ENCODE measurements at places on chromosomes 5 and 9. TPM values are rescaled to one million over a fixed set of nuclear protein-coding genes. Genes with fewer than 3 reads are reported as not detected.

Gene SLC46A2
- not detected for total RNA-seq

DNA sequence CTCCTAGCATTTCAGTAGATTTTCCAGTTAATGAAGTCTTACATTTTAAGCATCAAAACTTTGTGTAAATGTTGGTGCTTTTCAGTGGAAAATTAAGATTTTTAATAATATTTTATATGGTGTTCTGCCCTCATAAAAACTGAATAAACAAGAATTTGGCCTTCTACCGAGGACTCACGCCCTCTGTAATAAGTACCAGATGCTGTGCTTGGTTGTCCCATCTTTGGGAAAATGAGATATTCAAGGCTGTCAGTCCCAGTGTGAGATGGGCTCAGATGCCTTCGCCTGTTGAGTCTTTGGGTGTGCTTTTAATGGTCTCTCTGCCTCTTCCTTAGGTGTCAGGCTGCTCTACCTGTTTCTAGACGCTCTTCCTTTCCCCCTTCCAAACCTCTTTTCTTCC is 28.7 kb downstream of the GALNT12 start:
- DNase-seq, result no peak

DNA sequence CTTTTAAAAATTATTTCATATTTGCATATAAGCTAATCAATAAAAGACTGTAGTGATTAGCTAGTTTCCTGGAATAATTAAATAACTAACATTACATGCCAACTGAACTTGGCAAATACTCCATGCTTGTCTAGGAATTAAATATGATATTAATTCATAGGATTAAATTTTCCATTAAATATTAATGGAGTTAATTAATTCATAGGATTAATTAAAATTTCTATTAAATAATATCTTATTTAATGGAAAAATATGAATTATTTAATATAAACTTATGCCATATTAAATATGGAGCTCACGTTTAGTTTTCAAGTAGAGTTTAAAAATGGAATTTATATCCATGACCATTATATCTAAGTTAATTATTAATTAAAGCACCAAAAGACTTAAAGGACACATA is 517.8 kb upstream of the DAB2 start:
- DNase-seq, result no peak

GRCh38 chr9:75582870-75583269 is 307.6 kb upstream of the PCSK5 start:
- no peak for DNase-seq

- no peak for DNase-seq
These were observed 556 bp downstream of the PCDHGC3 start for GRCh38 chr5:141476132-141476911.

Gene RHOBTB3
- 2.9 TPM for total RNA-seq

GRCh38 chr5:147863454-147864158 is 14.9 kb upstream of the SCGB3A2 start:
- no peak for DNase-seq

DNA sequence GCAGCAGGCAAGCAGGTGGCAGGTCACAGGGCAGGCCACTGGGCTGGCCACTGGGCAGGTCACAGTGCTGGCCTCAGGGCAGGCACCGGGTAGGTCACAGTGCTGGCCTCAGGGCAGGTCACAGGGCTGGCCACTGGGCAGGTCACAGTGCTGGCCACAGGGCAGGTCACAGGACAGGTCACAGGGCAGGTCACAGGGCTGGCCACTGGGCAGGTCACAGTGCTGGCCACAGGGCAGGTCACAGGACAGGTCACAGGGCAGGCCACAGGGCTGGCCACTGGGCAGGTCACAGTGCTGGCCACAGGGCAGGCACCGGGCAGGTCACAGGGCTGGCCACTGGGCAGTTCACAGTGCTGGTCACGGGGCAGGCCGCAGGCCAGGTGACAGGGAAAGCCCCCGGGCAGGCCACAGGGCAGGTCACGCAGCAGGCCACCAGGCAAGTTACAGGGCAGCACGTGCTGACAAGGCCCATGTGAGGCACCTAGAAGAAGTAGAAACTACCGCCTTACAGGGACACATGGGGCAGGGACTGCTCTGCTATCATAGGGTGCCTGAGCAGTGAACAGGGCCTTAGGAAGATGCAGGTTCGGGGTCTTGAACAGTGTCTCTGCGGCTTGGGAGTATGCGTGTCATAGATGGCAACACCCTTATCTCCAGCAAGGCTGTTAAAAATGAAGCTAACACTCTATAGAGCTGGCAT is 18.6 kb upstream of the MED10 start:
- DNase-seq, result no peak

DNA sequence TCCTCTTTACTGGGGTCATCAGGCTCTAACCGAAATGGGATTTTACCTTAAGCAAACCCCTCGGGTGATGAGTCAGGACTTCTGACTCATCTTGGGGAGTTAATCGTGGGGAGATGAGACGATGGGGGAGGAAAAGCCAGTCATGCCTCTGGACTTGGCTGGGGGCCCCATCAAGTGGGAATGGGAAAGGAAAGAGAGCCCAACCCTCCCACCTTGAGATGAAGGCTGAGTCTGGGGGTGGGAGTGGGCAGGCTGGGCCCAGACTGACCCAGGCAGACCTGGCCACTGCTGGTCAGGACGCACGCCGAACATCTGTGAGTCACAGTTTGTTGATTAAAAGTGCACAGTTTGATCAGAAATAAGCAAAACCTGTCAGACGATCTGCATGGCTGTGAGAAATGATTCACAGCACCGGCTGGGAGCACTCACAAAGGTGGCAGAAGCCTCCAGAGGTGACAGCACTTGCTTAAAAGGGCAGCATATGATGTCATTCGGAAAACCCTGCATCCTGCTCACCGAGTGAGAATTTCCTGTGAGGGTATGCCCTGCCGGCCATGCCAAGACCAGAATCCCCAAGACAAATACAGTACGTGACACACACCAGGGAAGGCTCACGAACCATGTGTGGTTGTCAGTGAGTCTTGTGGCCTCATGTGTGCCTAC is 50.0 kb upstream of the SLC25A51 start:
- DNase-seq, result no peak

Gene BTNL3
- not detected for total RNA-seq

- DNase-seq, result no peak
These were observed 255.1 kb downstream of the MAT2B start for GRCh38 chr5:163760498-163760897.

- no peak for DNase-seq
These were observed 75.6 kb downstream of the PRRT1B start for GRCh38 chr9:131620764-131621520.

Gene CCDC192
- total RNA-seq, result not detected

Gene SPATA31D4
- not detected for total RNA-seq

DNA sequence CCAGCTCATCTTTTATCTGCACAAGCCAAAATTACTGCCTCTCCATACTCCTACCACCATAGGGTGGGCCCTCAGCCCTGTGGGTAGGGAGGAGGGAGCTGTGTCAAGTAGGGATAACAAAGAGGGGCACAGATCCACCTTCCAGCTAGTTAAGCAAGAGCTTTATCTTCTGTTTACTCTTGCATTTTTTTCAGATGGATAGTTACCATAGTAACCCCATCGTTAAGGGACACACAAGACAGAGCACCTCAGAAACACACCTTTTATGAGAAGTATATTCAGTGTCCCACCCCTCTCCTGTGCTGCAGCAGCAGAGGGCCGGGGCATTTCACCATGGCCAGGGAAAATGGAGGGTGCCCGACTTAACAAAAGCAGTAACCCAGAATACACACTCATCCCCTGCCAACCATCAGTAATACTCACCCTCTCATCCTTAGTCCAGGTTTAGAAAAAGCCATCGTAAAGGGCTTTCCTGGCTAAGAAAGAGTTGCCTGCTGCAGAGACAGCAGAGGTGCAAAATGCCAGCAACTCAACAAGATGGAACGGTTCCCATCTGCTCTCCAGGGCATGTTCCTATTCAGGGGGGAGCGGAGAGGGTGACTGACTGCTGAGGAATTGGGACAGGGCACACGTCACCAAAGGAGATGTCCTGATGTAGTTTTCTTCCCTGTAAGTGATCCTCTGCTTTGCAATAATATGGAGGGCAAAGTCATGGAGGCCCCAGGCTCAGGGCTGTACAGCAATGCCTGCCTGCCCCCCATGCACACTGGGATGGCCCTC is 25.1 kb downstream of the MACROH2A1 start:
- DNase-seq, result no peak

- no peak for DNase-seq
These were observed 15.7 kb downstream of the TPPP start for GRCh38 chr5:677131-678101.

- DNase-seq, result no peak
These were observed 166.9 kb downstream of the TRIO start for GRCh38 chr5:14309878-14310531.

DNA sequence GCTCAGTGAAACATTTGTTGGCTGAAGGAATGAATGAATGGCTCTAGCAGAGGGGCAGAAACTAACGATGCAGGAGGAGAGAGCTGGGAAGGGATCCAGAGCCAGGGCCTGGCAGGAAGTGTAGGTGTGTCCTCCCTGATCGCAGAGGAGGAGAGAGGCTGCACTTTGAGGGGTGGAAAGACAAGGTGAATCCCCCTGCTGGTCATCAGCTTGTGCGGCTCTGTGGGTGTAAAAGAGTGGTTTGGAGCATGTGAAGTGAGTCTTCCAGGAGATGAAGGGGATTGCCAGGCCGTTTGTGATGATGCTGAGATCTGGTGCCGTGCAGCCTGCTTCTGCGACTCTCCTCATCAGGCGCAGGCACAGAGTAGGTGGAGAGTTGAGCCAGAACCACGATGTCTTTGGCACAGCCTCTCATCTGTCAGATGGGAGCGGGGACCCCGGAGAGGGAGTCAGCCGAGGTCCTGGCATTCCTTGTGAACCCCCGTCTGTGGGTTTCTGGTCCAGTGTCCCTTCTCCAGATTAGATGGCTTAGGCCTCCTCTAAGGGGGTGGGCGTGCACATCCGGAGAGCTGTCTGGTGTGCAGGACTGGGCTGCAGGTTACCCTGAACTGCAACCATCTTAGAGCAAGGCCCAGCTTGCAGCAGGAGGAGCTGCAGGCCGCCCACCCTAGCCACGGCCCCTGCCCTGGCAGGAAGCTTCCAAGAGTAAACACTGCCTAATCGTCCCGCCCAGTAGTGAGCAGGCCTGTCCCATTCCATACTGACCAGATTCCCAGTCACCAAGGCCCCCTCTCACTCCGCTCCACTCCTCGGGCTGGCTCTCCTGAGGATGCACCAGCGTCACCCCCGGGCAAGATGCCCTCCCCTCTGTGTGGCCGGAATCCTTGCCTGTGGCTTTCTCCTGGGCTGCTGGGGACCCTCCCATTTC is at the start of gene ADAMTS13:
ADAMTS13 (plus strand) TSS at position 753 of the 928 bp plus-strand sequence; CDS start at position 830, 77 bp downstream.
- no peak for DNase-seq

- no peak for DNase-seq
These were observed 58.2 kb upstream of the RPS23 start for GRCh38 chr5:82336226-82336958.

DNA sequence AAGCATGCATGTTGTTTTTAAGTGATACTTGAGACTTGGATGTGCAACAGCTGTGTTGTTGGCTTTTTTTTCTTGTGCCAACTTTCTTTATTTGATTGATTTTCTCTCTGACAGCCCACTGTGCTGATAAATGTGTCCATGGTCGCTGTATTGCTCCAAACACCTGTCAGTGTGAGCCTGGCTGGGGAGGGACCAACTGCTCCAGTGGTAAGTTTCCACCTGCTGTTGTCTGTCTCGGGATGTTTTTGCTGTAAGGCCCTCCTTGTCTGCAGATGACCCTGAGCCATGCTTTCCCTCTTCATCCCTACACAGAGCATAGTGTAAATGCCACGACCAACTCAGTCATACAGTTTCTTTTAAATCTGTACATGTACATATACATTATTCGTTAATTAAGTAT is 79.2 kb downstream of the MEGF10 start:
- no peak for DNase-seq

- no peak for DNase-seq
These were observed 244.7 kb downstream of the SEMA5A start for GRCh38 chr5:9301200-9301599.

DNA sequence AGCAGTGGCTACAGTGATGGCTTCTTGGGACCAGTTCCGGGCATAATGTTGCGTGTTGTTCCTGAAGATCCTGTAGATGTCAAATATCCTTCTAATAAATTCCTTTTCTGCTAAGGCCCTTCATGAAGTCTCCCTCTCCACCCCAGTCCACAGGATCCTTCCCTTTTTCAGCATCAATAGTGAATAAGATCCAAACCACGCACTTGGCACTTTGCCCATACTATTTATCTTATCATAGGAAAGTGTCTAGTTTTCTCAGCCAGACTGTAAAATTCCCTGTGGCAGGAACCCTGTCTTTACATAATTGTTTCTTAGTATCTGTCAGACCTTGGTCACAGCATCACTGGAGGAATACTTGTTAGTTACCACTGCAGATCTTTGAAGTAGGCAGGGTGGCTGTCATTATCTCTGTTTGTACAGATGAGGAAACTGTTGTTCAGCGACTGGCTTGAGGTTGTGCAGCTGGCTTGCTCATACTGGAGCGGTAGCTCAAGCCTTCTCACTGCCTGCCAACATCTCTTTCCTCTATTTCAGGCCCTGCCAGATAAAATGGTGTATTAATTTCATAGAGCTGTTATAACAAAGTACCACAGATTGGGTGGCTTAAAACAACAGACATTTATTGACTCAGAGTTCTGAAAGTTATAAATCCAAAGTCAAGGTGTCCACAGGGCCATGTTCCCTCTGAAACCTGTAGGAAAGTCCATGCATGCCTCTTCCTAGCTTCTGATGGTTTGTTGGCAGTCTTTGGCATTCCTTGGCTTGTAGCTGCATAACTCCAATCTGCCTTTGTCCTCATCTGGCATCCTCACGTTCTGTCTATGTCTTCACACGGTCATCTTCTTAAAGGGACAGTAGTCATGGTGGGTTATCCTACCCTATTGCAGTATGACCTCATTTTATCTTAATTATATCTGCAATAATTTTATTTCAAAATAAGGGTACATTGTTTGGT is 33.5 kb upstream of the APC start:
- no peak for DNase-seq

Gene FOXI1
- total RNA-seq, result not detected

DNA sequence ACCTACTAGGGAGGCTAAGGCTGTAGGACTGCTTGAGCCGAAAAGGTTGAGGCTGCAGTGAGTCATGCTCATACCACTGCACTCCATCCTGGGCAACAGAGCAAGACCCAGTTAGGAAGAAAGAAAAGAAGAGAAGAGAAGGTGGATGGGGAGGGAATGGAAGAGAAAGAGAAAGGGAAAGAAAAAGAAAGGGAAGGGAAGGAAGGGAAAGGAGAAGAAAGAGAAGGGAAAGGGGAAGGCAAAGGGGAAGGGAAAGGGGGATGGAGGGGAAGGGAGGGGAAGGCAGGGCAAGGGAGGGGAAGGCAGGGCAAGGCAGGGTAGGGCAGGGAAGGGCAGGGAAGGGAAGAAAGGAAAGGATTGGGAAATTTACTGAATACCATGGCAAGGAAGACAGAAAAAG is 157.0 kb downstream of the ACTL7B start:
- no peak for DNase-seq

Gene CTSV
- total RNA-seq, result not detected

DNA sequence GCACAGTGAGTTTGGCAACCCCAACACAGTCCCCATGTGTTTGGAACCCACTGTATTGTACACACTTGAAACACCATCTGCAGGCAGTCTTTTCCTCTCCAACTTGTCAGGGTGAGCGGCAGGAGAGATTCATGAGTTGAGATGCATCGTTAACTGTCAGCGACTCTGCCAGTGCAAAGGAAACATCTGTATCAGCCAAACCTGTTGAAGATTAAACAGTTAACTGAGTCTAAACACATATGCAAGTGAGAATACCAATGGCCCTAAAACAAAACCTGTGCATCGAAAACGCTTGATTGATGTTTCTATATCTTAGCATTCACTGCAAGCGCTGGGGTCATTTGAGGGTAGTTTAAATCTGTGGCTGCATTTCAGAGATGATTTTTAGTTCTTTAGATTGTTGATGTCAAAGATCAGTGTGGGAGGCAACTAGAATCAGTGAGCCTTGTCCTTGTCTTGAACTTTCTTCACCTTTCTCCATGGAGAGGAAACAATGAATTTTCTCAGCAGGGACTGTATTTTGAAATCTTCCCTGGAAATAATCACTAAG is 41.3 kb upstream of the PAM start:
- DNase-seq, result no peak

Data from T-cell (primary cell).